ENCODE measurements at places on chromosomes 2 and 18.

- no peak for DNase-seq
These were observed 8.9 kb upstream of the REL start for GRCh38 chr2:60872510-60872928.

GRCh38 chr18:24128700-24129099 is 10.2 kb upstream of the CABYR start:
- no peak for DNase-seq

DNA sequence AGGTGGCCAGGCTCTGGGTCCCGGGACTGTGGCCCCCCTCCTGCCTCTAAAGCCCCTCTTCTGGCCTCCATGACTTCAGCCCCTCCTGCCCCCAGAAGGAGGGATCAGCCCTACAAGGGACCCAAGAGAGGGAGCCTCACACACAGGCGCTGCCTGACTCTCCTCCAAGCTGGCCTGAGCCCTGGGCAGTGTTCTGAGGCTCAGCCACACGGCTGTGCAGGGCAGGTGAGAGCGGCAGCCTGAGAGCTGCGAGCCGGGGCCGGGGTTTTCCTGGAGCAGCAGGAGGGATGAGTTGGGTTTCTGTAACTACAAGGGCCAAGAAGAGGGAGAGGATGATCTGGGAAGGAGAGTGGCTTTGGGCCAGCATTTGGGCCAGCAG is 70.1 kb downstream of the HPCAL1 start:
- DNase-seq: no peak

DNA sequence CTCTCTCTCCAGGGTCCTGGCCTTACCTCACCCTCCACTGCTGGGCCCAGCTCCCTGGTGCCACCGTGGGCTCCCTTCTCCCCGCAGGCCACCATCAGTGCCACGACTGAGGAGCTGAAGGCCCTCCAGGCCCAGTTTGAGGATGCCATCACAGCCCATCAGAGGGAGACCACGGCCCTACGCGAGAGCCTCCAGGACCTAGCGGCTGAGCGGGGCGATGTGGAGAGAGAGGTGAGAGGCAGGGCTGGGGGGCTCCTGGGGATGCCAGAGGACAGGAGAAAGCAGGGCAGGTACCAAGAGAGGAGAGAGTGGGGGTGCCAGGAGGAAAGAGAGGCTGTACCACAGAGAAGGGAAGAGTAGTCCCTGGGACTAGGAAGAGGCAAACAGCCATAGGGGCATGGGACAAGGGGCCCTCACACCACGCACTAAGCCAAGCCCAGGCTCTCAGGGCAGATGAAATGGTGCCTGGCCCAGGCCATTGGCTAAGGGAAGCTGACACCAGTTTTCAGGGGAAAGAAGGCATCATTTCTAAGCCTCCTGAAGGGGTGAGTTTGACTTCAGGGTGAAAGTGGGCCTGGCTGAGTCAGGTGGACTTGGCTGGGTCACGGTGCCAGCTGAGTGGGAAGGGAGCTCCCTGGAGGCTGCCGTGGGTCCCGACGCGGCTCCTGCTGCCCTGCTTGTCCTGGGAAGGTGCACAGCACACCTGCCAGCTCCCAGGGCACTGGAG is 39.0 kb upstream of the SNED1 start:
- no peak for DNase-seq

- no peak for DNase-seq
These were observed 33.1 kb upstream of the MYO1B start for GRCh38 chr2:191212119-191212518.

GRCh38 chr18:36314754-36315153 is 17.2 kb downstream of the FHOD3 start:
- DNase-seq: no peak

DNA sequence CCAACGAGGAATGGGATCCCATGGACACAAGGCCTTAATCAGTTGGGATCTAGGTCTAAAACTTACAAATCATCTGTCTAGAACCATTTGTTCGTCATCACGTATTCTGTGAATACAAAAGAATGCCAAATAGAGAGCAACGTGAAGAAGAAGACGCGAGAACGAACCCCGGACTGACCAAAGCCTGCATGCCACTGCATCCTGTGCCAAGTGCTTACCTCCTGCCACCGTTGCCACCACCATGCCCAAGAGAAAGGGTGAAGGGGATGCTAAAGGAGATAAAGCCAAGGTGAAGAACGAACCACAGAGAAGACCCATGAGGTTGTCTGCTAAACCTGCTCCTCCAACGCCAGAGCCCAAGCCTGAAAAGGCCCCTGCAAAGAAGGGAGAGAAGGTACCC is 30.2 kb downstream of the ITSN2 start:
- DNase-seq: no peak

DNA sequence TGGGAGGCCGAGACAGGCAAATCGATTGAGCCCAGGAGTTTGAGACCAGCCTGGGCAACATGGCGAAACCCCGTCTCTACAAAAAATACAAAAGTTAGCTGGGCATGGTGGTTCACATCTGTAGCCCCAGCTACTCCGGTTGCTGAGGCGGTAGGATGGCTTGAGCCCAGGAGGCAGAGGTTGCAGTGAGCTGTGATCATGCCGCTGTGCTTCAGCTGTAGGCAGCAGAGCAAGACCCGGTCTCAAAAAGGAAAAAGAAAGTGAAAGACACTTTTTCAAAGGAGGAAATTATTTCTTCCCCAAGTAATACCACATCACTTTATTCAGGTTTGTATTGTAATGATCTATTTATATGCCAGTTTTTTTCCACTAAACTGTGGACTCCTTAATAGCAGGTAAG is 35.7 kb upstream of the TAF4B start:
- no peak for DNase-seq

DNA sequence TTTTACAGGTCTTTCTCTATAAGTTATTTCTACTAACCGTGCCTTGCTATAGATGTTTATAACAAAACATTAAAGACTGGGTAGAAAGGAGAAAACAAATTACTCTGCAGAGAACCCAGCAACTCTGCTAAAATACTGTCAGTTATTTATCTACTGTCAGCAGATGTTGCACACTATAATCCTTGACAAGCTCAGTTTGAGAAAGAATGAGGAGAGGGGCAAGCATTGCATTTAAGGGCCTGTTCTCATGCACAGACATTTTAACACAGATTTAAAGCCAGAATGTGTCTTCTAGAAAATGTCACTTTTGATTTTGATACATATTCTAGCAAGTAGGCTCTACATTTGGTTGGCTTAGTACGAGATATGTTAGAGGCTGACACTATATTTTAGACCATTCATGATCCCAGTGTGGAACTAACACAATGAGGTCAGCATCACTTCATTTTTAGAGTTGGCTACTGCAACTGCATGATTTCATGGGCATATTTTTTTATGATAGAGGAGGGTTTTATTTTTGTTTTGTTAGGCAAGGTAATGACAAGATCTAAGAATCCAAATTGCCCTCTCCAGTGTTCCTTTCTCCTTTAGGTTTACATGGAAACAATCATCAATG is 516.4 kb downstream of the ZEB2 start:
- no peak for DNase-seq

GRCh38 chr2:170885130-170885791 is 43.8 kb upstream of the GORASP2 start:
- no peak for DNase-seq

DNA sequence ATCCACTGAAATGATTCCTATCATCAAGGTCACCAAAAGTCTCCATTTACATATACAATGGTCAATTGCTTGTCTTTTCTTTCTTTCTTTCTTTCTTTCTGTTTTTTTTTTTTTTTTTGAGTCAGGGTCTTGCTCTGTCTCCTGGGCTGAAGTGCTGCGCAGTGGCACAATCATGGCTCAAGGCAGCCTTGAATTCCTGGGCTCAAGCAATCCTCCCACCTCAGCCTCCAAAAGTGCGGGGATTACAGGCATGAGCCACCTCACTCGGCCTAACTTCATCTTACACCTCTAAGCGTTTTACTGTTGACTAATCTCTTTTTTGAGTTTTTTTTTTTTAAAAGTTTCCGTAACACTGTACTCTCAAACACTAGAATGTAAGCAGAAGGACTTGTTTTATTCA is 867 bp downstream of the SF3B6 start:
- no peak for DNase-seq

GRCh38 chr2:103008586-103008985 is 246.8 kb downstream of the TMEM182 start:
- DNase-seq: no peak

GRCh38 chr18:50301074-50301473 is 13.6 kb upstream of the CXXC1 start:
- no peak for DNase-seq

DNA sequence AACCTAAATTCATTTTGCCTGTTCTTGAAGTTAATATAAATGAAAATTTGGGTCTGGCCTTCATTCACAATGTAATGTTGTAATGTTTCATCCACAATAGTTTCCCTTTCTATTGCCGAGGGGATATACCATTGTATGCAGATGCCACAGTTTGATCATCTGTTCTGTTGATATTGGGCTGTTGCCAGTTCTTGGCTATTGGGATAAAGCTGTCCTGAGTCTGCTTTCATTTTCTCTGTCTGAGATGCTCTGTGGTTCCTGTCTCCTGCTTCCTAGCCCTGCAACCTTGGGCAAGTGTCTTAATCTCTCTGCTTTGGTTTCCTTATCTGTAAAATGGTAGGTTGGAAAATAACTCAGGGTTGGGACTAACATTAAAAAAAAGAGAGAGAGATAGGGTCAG is 25.2 kb downstream of the B3GNT2 start:
- DNase-seq: no peak

DNA sequence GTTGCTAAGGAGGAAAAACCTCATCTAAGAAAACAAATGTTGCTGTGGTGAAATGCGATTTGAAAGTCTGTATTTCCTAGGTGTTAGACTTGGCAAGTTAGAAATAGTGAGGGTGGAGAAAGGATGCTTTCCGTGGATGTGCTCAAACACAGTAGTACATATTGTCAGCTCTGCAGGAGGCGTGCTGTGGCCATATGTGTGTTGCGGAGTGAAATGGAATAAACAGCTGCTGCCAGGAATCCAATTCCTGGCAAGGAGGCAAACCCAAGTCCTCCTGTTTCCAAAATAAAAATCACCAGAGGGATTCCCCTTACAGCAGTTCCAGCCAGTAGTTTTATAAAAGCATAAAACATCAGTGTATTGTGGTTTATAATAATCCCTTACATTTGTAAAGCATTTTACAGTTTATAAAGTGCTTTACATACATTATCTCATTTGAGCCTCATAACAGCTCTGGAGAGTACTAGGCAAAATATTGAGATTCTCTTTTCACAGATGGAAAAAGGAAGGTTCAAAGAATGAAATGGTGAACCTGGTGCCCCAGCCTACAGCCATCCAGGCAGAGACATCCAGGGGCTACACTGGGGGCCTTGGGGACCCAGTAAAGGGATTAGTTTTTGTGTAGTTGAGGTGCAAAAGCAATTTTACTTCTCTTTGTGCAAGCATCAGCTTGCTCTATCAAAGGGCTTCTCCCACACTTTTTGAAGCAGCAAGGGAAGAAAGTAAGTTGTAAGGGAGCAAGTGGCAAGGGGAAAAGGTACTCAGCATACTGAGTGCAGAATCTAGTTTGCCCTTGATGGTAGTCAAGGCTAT is 206.0 kb downstream of the AGPS start:
- DNase-seq: no peak

GRCh38 chr2:68365087-68365486 is at the start of gene PLEK:
PLEK (plus strand) TSS chr2:68365282; CDS start chr2:68365352, 70 bp downstream.
- no peak for DNase-seq

GRCh38 chr18:26421931-26422330 is 126.4 kb downstream of the KCTD1 start:
- no peak for DNase-seq

GRCh38 chr18:35816003-35816402 is 156.5 kb upstream of the RMP24 start:
- DNase-seq: no peak

GRCh38 chr2:135948642-135949355 is 36.6 kb downstream of the DARS1 start:
- DNase-seq: no peak

GRCh38 chr2:218369330-218369729 is 12.7 kb downstream of the CATIP start:
- DNase-seq: no peak

DNA sequence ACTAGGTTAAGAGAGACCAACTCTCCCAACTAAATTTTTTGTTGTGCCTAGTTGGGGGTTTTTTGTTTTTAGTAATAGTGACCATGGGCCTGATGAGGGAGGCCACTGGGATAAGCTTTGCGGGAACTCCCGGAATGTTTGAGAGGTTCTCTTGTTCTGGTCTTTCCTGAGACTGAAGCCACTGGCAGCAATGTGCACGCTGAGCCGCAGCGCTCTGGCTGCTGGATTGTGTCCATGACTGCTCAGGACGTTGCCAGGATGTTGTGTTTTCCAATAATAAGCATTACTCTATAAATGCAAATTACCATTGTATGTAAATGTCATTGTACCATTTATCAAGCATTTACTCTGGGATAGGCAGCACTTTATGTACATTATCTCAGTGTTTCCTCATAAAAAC is 126.1 kb downstream of the GALNT1 start:
- DNase-seq: no peak

- no peak for DNase-seq
These were observed 88.1 kb upstream of the PKDCC start for GRCh38 chr2:41959760-41960159.

DNA sequence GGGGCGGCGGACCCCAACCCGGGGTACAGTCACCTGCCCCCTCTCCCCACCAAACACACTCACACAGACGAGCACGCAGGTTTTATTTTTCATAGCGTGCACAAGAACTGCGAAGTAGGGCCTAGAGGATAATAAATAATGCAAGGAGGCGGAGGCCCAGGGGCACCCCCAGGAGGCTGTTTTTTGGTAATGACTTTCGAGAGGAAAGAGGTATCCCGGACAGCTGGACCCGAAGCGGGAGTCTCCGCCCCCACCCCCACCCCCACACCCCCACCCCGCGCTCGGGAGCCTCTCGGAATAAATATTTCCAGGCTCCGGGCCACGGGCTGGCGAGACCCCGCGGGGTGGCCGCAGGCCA is 3.4 kb downstream of the CYP26B1 start:
- DNase-seq: no peak

DNA sequence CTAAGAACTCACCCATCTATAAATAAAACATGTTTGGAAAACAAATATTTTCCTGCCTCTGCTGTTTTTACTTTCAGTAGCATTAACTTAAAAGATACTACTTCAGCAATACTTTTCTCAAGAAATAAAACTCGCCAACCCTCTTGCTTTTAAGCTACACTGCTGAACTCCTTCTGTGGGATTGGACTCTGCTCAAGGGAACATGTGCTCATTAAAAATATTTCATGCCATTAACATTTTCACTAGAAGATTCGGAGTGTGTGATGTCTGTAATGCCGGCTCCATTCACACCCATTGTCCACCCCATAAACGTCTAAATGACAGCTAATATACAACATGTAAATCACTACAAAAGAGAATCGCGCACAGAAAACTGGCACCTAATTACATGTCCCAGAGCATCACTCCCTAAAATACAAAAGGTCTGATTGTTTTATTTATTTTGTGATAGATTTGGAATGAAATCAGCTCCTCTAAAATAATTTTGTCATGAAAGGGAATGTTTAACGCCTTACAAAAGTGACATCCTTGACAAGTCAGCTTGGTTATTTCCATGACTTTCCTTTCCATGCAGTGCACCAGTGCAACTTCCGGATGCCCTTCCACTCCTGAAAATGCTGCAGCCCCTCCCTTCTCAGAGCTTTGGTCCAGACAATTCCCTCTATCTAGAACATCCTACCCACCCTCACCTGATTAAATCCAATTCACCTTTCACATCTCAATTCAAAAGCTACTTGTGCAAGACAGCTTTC is 73.1 kb downstream of the ANKRD44 start:
- no peak for DNase-seq

All from stimulated activated CD8-positive, alpha-beta memory T cell treated with anti-CD3 and anti-CD28 coated beads, Interleukin-15, amount 100 ng/mL, for 24 hours (primary cell).